Osteocyte (in vitro differentiated cells): ENCODE measurements at places on chromosomes 6 and 20. TPM values are rescaled to one million over a fixed set of nuclear protein-coding genes. Genes with fewer than 3 reads are reported as not detected.

Gene AKAP12
- 154 and 165 TPM in 2 replicates for total RNA-seq

DNA sequence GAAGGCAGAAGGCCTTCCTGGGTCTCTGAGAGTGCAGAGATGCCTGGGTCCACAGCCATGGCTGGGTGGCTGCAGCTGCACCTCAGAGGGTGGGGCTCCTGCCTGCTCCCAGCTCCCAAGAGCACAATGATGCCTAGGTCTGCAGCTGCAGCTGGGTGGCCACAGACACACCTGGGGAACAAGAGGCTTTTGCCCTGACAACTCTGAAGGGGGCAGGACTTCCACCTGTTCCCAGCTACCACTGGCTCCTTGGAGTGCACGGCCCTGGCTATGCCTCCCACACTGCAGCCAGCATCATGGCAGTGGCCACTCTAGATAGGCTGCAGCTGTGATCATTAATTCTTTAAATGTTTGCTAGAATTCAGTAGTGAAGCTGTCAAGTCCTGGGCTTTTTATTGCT lies 511.3 kb downstream of the ADGRB3 start:
- peaks cover 3% of the 10 kb centered on the region for H3K4me1 ChIP-seq
- no peaks in the 10 kb centered on the region for H3K27me3 ChIP-seq
- H3K36me3 ChIP-seq = no peaks in the 10 kb centered on the region
- no peak overlapping the region for H3K27ac ChIP-seq

DNA sequence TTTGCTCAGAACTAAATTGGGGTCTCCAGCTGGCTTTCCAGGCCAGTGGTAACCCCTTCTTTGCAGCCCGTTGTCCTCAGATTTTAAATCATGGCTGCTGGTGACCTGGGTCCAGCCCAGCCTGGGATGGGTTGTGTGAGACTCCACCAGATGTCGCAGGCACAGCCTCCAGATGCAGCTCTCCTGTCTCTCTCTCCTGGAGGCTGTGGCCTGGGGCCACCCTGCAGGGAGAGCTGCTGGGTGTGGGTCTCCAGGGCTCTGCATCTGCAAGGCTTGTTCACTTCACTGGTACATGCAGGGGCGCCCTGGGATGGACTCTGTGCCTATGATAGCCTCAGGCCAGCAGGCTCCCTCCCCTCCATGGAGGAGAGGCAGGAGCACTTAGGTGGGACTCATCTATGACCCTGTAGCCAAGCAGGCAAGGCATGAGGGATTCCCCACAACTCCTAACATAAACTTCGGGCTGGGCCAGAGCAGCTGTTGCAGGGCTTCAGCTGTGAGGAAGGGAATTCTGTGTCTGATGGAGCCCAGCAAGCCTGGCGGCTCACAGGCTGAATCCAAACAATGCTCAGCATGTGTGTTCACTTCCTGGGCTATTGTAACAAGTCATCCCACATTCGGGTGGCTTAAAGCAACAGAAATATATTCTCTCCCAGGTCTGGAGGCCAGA lies 94.7 kb upstream of the NXT1 start:
- peak overlapping the region; percentile 20 for H3K27ac ChIP-seq
- H3K36me3 ChIP-seq = no peaks in the 10 kb centered on the region
- DNase-seq = peak; percentile 81
- H3K4me3 ChIP-seq = no peak overlapping the region

DNA sequence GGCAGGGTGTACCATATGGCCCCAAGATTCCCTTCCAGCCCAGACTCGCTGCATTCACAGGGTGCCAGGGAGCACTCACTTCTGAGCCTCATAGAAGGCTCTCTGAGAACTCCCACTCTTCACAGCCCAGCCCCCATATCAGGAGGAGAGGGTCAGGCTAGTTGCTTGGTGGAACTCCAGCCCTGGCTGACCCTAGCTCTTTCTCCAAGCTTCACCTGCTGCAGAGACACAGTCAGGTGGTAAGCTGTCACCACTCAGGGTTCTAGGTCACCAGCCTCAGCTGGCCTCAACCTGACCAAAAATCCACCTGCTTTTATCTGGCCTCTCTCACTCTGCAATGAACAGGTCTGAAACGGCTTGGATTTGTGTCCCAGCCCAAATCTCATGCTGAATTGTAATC lies 162.7 kb upstream of the MLN start:
- no peak overlapping the region for H3K4me3 ChIP-seq
- no peak overlapping the region for H3K27ac ChIP-seq
- peaks cover 66% of the 10 kb centered on the region for H3K27me3 ChIP-seq
- H3K36me3 ChIP-seq = no peaks in the 10 kb centered on the region
- H3K4me1 ChIP-seq = peaks cover 3% of the 10 kb centered on the region
- no peak for DNase-seq

GRCh38 chr6:121771937-121772720 lies 336.7 kb downstream of the GJA1 start:
- no peak overlapping the region for H3K4me3 ChIP-seq
- H3K4me1 ChIP-seq = peaks cover 9% of the 10 kb centered on the region
- no peaks in the 10 kb centered on the region for H3K27me3 ChIP-seq
- no peaks in the 10 kb centered on the region for H3K36me3 ChIP-seq
- no peak overlapping the region for H3K27ac ChIP-seq

- H3K4me3 ChIP-seq = no peak overlapping the region
- H3K36me3 ChIP-seq = no peaks in the 10 kb centered on the region
- peaks cover 52% of the 10 kb centered on the region for H3K4me1 ChIP-seq
- DNase-seq = peak; percentile 36
- no peak overlapping the region for H3K27ac ChIP-seq
- H3K27me3 ChIP-seq = no peaks in the 10 kb centered on the region
Observed at GRCh38 chr6:15551798-15552197, 111.0 kb downstream of the DTNBP1 start.

GRCh38 chr20:47127999-47128398 lies 228.5 kb downstream of the ZMYND8 start:
- H3K36me3 ChIP-seq = no peaks in the 10 kb centered on the region
- no peak overlapping the region for H3K27ac ChIP-seq
- H3K27me3 ChIP-seq = no peaks in the 10 kb centered on the region
- peaks cover 34% of the 10 kb centered on the region for H3K4me1 ChIP-seq

Gene RHAG
- total RNA-seq = not detected in 2 replicates

Gene MAS1
- not detected in 2 replicates for total RNA-seq

- no peak overlapping the region for H3K4me3 ChIP-seq
- no peak for DNase-seq
- H3K4me1 ChIP-seq = no peaks in the 10 kb centered on the region
- no peak overlapping the region for H3K27ac ChIP-seq
- H3K27me3 ChIP-seq = peaks cover 12% of the 10 kb centered on the region
Observed at GRCh38 chr6:43292763-43293318, 5.2 kb upstream of the SLC22A7 start.

DNA sequence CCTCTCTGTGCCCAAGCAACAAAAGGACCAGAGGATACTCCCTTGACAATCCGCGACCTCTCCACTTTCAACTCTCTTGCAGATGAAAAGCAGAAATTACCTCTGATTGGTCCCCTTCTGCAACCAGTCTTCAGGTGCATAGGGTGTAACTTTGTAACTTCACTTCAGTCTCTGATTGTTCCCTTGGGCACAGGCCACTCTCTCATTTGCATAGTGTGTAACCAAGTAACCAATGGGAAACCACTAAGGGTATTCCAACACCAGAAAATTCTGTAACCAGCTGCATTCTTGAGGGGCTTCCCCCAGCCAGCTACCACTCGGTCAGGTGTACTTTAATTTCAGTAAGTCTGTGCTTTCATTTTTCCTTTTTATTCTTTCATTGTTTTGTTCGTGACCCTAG lies 4.4 kb upstream of the RAET1L start:
- H3K4me3 ChIP-seq = no peak overlapping the region
- H3K27ac ChIP-seq = no peak overlapping the region
- H3K4me1 ChIP-seq = no peaks in the 10 kb centered on the region
- DNase-seq = no peak
- H3K27me3 ChIP-seq = peaks cover 74% of the 10 kb centered on the region
- no peaks in the 10 kb centered on the region for H3K36me3 ChIP-seq

GRCh38 chr6:161125591-161125990 lies 134.0 kb downstream of the MAP3K4 start:
- H3K36me3 ChIP-seq = peaks cover 74% of the 10 kb centered on the region
- no peaks in the 10 kb centered on the region for H3K4me1 ChIP-seq

GRCh38 chr6:49205526-49205925 lies 257.5 kb downstream of the MMUT start:
- H3K36me3 ChIP-seq = no peaks in the 10 kb centered on the region
- H3K4me3 ChIP-seq = no peak overlapping the region
- H3K4me1 ChIP-seq = no peaks in the 10 kb centered on the region
- H3K27me3 ChIP-seq = peaks cover 12% of the 10 kb centered on the region
- no peak overlapping the region for H3K27ac ChIP-seq

- H3K36me3 ChIP-seq = no peaks in the 10 kb centered on the region
- no peaks in the 10 kb centered on the region for H3K4me1 ChIP-seq
- H3K27ac ChIP-seq = no peak overlapping the region
- no peak overlapping the region for H3K4me3 ChIP-seq
- H3K27me3 ChIP-seq = peaks cover 14% of the 10 kb centered on the region
Observed at GRCh38 chr6:85285114-85285513, 164.8 kb upstream of the NT5E start.

Gene ANKRD66
- not detected in 2 replicates for total RNA-seq

Gene MYMX
- total RNA-seq = not detected in 2 replicates

DNA sequence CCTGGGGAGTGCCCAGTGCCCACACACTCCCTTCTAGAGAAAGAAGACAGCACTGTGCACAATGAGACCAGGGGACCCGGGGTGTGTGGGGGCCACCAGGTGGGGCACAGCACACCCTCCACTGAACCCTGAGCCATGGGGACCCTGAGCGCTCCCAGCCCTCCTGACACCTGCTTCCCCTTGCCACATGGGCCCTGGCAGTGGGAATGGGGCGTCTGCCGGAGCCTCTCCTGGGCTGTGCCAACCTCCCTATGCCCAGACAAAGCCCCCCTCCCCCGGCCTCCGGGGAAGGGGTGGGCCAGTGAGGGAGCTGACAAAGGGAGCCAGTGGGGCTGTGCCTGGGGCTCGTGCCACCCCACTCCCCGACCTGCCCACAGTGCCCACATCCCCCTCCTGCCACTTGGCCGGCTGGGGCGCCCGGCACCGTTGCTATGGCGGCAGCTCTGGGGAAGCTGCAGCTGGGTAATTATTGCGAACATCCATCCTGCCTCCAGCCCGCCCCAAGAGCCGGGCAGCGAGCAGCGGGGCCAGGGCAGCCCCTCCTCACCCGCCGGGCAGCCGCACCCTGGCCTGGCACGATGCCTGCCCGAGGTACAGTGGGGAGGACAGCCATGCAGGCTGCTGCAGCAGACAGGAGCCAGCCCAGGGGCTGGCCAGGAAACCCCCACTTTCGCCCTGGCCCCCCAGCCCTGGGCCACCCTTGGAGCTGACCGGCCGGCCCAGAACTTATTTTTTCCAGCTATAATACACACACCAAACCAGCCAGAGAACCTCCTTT lies 41.9 kb upstream of the NOL4L start:
- no peak for DNase-seq
- H3K4me3 ChIP-seq = no peak overlapping the region
- no peaks in the 10 kb centered on the region for H3K36me3 ChIP-seq
- H3K27me3 ChIP-seq = no peaks in the 10 kb centered on the region

GRCh38 chr6:18347021-18347577 lies 40.1 kb upstream of the RNF144B start:
- no peaks in the 10 kb centered on the region for H3K36me3 ChIP-seq
- H3K4me1 ChIP-seq = peaks cover 2% of the 10 kb centered on the region
- no peak overlapping the region for H3K27ac ChIP-seq
- no peak overlapping the region for H3K4me3 ChIP-seq

GRCh38 chr20:6768228-6769140 lies 998 bp downstream of the BMP2 start:
- DNase-seq = no peak
- no peaks in the 10 kb centered on the region for H3K36me3 ChIP-seq
- H3K4me1 ChIP-seq = peaks cover 11% of the 10 kb centered on the region
- no peak overlapping the region for H3K27ac ChIP-seq
- peaks cover 15% of the 10 kb centered on the region for H3K27me3 ChIP-seq

- H3K4me3 ChIP-seq = no peak overlapping the region
- H3K4me1 ChIP-seq = no peaks in the 10 kb centered on the region
- no peaks in the 10 kb centered on the region for H3K36me3 ChIP-seq
Observed at GRCh38 chr20:21677781-21678180, 27.7 kb upstream of the PAX1 start.

- H3K27ac ChIP-seq = peak overlapping the region; percentile 58
- no peaks in the 10 kb centered on the region for H3K36me3 ChIP-seq
- no peaks in the 10 kb centered on the region for H3K27me3 ChIP-seq
- no peak for DNase-seq
- H3K4me3 ChIP-seq = no peak overlapping the region
Observed at GRCh38 chr6:155183095-155183494, 80.7 kb upstream of the CLDN20 start.

DNA sequence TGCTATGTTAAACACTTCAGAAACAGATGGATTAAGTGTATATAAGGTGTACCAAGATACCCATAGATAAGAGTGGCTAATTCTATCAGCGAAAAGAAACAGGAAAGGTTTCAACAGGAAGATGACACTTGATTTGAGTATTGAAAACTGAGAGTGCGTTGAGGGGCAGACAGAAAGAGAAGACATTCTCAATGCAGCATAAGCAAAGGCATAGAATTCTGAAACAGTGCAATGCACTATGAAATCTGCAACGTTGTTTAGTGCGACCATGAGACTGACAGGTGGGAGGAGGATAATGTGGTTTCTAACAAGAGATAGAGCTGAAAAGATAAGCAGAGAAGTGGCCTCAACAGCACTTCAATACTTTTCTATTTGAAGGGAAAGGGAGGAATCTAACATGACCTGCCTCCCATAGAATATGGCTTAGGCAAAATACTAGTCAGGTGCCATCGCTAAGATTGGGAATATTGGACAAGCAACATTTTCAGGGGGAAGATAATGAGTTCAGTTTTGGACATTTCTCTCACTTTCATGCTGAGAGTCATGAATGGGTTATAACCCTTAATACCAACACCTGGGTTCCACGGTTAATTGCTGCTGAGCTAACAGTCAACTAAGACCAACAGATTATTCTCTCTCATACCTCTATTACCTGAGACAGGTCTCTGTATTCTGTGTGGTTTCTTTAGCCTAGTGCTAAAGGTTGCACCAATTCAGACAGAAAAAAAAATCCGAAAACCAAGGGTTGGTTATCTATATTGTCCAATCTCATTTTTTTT lies 312.9 kb upstream of the ARID1B start:
- DNase-seq = no peak
- H3K4me3 ChIP-seq = no peak overlapping the region
- no peaks in the 10 kb centered on the region for H3K36me3 ChIP-seq
- H3K27me3 ChIP-seq = peaks cover 24% of the 10 kb centered on the region
- H3K4me1 ChIP-seq = no peaks in the 10 kb centered on the region

GRCh38 chr6:27777126-27777525 lies 135.1 kb downstream of the OR2B2 start:
- no peaks in the 10 kb centered on the region for H3K36me3 ChIP-seq
- H3K4me1 ChIP-seq = peaks cover 2% of the 10 kb centered on the region
- DNase-seq = no peak
- peaks cover 44% of the 10 kb centered on the region for H3K27me3 ChIP-seq
- H3K27ac ChIP-seq = no peak overlapping the region

- peak; percentile 83 for DNase-seq
- H3K4me3 ChIP-seq = peak overlapping the region; percentile 89
- H3K27me3 ChIP-seq = no peaks in the 10 kb centered on the region
Observed at GRCh38 chr6:149750136-149750609, 632 bp downstream of the PCMT1 start.

GRCh38 chr6:68343901-68344300 lies 291.2 kb upstream of the ADGRB3 start:
- H3K36me3 ChIP-seq = no peaks in the 10 kb centered on the region
- no peak overlapping the region for H3K27ac ChIP-seq
- no peak overlapping the region for H3K4me3 ChIP-seq
